ENCODE measurements at places on chromosomes 12 and 14.
A peak's percentile ranks its signal among the peaks of the same experiment; 100 is the strongest.

- no peak for DNase-seq
Measured at GRCh38 chr12:11660624-11661023, 11.2 kb downstream of the ETV6 start.

DNA sequence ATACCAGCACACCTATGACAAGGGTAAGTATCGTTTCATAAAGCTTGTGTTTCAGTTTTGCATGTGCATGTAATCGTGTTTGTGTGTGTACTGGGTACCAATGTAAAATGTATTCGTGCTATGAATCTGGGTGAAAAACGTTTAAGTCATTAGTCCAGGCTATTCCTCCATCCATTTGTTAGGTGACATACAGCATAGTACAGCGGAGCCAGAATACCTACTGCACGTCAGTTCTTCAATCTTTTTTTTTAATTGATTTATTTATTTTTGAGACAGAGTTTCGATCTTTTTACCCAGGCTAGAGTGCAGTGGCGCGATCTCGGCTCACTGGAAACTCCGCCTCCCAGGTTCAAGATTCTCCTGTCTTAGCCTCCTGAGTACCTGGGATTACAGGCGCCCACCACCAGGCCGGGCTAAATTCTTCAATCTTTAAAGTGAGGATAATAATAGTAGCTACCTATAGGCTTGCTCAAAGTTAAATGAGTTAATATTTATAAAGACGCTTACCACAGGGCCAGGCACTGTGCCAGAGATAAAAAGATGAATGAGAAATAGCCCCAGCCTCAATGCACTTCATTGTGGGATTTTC, 661 bp upstream of the RPS26 start:
- peak; percentile 68 for DNase-seq

DNA sequence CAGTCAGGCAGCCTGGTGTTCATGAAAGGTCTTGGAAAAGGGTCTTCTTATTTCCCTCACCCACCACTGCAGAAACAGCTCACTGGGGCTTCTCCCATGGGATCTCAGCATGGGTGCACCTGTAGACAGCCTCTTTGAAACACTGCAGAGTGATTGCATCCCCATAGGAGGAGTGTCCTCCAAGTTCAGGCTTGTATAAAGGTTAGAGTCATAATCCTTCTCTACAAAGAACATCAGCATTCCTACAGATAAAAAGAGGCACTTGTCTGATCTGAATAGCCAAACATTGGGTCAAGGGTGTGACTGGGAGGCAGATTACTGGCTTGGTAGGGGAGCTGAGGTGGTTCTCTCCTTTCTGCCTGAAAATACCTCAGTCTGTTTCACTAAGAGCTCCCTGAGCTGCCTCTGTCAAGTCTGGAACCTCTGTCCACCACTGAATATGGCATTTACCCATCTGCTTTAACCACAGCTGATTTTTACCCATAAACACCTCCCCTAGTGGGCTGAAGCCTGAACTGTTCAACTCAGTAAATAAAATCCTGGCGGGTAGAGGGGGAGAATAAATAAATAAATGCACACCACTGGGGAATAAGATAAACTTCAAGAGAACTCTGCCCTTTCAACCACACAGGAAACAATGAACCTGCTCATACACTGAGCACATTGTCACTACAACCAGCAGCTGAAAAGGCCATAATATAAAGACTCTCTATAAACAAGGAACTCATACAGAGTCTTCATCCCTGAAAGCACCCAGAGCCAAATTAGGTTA, 120.7 kb upstream of the SCAF11 start:
- no peak for DNase-seq

- no peak for DNase-seq
Measured at GRCh38 chr12:112096070-112096469, 12.5 kb downstream of the NAA25 start.

DNA sequence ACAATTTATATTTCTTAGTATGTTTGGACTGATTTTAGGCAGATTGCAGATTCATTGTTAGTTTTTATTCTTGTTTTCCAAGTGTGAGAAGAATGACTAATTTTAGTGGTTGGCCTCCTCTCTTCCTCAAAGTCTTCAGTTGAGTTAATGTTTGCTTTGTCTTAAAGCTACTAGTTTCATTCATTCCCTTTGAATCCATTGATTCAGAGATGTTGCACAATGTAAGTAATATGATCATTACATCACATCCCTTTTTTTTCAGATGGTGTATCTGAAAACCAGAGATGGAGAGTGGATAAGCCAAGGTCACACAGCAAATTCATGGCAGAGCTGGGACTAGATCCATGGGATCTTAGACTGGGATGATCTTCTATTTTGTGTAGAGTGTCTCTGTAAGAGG, 577.5 kb downstream of the BCL11B start:
- no peak for DNase-seq

- DNase-seq = no peak
Measured at GRCh38 chr12:29245246-29245645, 96.2 kb downstream of the FAR2 start.

DNA sequence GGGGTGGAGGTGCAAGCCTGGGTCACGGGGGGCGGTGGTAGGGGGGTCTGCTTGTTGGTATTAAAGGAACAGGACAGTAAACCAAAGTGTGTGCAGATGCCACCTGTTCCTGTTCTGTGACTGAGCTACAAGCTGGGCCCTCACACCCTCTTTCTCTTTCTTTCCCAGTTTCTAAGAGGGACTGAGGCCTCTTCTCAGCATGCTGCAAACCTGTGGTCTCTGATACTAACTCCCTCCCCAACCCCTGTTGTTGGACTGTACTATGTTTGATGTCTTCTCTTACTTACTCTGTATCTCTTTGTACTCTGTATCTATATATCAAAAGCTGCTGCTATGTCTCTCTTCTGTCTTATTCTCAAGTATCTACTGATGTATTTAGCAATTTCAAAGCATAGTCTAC, 6.9 kb upstream of the PIP4K2C start:
- DNase-seq = no peak

DNA sequence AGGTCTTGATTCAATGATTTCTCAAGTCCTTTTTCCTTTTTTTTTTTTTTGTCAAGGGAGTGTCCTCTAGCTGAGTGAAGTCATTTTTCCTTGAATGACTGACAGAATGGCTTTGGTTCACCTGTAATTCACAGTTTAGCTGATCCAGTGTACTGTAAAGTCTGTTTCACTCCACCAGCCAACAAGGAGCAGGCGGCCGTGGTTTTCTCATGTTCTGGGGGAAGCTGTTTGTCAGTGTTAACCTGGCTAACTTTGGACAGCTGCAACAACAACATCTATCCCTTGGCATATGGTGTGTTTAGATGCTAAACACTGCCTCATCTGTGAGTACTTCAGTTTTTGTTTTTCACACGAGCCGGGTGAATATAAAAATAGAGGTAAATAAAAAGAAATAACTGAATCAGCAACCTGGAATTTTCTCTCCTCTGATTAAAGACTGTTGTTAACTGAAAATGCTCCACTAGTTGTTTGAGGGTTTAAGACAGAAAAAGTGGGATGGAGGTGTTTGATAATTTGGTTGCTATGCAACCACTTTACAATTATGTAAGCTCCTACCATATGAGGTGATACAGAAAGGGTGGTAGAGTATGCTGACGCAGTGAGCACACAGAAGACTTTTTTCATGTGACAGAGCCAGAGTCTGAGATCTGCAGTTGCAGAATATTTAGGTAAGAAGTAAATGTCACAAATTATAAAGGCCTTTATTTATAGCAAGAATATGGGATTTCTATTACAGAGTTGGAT, 50.3 kb upstream of the SLC2A13 start:
- DNase-seq = no peak

- peak; percentile 40 for DNase-seq
Measured at GRCh38 chr14:75022655-75023054, 19.9 kb downstream of the EIF2B2 start.

GRCh38 chr14:51242545-51243490, 2.8 kb downstream of the TMX1 start:
- DNase-seq = peak; percentile 45

DNA sequence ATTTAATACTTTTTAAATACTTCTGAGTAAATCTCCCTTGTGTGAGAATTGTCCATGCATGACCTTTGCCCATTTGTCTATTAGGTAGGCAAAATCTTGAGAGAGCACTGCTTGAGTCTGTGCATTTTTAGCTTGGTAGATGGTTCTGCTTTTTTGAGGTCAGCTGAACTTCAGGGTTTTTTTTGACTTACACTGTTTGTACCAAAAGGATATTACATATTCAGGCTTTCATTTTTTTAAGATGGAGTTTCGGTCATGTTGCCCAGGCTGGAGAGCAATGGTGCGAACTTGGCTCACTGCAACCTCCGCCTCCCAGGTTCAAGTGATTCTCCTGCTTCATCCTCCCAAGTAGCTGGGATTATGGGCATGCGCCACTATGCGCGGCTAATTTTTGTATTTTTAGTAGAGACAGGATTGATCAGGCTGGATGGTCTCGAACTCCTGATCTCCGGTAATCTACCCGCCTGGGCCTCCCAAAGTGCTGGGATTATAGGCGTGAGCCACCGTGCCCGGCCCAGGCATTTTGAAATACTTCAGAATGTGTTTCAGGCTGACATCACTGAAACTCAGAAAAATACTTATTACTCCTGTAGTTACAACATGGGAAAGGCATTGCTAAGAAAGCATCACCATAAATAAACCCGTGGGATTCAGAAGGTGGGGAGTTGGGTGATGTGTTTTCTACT, 11.1 kb downstream of the RASSF3 start:
- DNase-seq = no peak

- DNase-seq = no peak
Measured at GRCh38 chr14:73313151-73313550, 75.8 kb downstream of the PAPLN start.

DNA sequence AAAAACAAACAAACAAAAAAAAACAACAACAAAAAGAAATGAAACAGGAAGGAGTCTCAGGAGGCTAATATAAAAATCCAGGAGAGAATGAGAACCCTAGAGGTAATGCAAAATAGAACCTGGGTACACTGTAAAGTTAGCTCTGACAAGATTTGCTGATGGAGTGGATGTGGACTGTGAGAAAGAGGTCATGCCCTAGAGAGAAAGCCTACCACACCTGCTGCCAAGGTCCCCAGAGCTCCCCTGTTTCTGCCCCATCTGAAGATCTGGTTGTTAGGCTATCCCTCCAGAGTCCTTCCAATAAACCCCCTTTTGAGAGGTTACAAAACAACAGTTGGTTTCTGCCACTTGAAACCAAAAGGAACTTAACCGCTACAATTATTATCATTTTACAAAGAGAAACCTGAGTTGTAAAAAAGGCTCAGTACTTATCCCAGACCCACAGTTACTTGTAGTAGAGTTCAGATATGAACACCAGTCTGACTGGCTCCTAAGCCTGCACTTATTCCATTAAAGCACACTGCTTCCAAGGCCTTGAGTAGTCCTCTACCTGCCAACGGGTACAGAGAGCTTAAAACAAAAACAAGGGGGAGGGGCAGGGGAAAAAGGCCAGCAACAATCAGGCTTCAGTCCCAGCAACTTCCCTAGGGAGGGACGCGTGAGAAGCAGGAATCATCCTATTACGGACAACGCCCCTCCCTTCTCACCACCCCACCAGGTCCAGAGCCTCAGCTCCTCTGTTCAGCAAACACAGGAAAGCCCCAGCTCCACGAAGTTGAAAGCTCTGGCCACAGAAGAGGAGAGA, 27.7 kb downstream of the PPP1R13B start:
- DNase-seq = peak; percentile 77

GRCh38 chr12:82359115-82359478, 768 bp downstream of the METTL25 start:
- peak; percentile 69 for DNase-seq

- DNase-seq = peak; percentile 77
Measured at GRCh38 chr14:77707724-77708408, at the start of the genes ALKBH1 and SLIRP. ALKBH1 (minus strand) TSS chr14:77708023; CDS start chr14:77708004, 19 bp downstream. SLIRP (plus strand) TSS chr14:77708103; CDS start chr14:77708112, 9 bp downstream.

DNA sequence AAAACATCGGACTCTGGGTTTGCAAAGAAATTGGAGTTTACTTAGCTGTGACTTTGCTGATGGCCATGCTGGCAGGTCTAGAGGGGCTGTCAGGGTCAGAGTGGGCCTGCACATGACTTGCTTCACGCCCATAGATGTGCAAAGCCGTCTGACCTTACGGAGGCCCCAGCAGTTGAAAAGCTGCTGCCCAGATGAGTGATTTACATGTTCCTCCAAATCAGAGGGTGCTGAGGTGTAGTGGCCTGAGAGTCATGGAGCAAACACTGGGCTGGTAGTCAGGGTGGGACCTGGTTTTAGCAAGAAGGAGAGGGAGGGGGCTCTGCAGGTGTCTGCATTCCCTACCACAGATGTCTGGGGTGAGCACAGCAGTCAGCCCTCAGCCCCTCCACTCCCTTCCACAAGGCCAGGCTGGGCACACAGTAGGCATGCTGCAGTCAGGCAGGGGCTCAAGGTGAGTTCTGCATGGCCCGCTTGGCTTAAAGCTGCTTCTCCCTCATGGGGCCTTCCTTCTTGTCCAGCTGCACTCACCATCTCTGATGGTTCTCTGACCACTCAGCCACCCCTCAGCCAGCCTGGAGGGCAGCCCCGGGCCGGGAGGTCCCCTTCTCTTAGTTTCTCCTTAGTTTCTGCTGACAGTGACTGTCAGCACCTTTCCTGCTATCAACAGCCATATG, 34.2 kb upstream of the EML1 start:
- no peak for DNase-seq

DNA sequence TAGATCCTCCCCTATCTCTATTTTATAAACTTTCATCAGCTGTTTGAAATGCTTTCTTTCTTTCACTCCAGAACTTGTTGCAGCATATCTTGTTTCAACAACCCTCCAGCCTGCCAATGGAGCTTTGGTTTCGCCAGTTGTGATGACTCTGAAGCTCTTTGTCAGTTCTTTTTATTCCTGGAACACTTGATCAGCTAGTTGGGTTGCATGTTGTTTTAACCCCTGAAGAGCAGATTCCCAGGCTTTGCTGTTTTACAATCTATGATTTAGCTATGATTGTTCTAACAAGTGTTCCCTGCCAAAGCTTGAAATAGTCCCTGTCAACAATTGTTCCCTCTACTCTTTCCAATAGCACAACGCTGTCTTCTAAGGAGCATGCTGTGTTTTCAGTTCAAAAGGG, 50.6 kb upstream of the FUT8 start:
- no peak for DNase-seq

GRCh38 chr14:94027566-94028449, 1.7 kb downstream of the OTUB2 start:
- DNase-seq = no peak

- DNase-seq = no peak
Measured at GRCh38 chr14:74267588-74267987, 28.3 kb downstream of the VSX2 start.

GRCh38 chr12:25829192-25829591, 129.3 kb upstream of the RASSF8 start:
- DNase-seq = no peak

DNA sequence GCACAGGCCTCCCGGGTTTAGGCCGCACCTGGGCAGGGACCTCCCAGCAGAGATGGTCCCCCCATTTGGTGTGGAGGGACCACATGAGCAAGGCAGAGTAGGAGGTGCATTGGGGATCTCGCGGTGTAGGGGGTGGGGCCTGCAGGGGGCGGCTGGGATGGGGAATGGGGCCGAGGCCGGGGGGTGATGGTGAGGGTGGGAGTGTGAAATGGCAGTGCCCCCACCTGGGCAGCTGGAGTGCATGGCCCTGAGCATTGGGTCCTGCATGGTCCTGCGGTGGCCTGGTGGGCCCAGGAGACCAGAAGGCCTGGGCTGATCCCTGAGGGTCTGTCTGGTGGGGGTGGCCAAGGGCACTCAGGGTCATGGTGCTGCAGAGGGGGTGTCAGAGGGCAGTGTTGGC, 111.8 kb downstream of the KIF26A start:
- DNase-seq = peak; percentile 10

- no peak for DNase-seq
Measured at GRCh38 chr14:68143341-68143841, 323.8 kb downstream of the RAD51B start.
